ENCODE measurements at places on chromosomes 13 and 19.

- no peak for DNase-seq
Observed at GRCh38 chr19:47487551-47488515, 3.8 kb upstream of the KPTN start.

- DNase-seq: no peak
Observed at GRCh38 chr19:58569191-58569942, 3.8 kb downstream of the MZF1 start.

DNA sequence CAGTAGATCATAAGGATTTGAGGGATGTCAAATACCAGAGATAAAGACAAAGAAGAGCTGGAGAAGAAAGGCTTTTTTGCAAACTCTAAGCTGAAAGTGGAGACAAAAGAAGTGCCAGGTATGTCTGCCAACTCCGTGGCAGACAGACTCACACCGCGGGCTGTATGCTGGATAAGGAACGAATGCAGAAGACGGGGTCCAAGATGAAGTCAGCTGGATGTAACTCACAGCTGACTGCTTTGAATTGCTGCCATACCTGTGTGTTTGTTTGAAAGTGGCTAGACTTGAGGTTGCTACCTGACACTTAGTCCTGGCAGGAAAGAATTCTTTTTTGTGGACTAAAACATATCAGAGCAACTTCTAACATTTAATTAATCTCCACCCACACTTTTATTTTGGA lies 398.8 kb downstream of the DLEU7 start:
- DNase-seq: no peak

DNA sequence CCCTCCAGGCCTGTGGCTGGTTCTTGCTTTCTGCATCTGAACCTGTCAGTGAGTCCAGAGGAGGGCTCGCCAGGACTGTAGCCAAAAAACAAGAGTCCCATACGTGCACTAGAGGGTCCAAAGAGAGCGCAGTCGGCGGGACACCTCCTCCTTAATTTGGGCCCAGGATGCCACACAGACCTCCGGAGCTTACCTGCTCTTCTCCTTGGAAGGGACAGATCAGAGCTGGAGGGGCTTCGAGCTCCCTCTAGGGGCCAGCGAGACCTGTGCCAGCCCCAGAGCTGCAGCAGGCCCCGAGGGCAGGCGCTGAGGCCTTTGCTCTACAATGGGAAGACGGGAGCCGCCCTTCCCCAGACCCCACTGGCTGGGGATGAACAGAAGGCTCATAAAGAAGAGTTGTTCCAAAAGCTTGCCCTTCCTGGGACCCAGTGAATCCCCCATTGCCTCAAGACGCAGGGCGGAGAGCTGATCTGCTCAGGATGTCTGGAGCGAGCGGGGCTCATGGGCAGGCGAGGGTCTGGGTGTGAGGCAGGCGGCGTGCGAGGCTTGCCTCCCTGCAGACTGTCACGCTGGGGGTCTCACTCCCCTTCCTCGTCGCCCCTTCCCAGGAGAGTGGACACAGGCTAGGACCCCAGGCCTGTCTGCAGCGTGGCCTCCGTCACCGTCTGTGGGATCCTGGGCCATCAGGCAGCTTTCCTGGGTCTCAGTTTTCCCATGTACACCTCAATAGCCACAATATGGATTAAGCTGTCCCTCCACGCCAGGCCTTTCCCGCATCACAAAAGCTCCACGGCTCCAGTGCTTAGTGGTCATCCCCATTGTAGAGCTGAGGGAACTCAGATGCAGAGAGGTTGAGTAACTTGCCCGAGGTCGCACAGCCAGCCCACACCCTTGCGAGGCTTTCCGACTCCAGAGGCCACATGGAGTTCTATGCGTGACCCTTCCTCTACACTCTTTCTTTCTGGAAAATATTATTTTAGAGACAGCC lies 46.9 kb upstream of the VSTM2B start:
- DNase-seq: no peak

DNA sequence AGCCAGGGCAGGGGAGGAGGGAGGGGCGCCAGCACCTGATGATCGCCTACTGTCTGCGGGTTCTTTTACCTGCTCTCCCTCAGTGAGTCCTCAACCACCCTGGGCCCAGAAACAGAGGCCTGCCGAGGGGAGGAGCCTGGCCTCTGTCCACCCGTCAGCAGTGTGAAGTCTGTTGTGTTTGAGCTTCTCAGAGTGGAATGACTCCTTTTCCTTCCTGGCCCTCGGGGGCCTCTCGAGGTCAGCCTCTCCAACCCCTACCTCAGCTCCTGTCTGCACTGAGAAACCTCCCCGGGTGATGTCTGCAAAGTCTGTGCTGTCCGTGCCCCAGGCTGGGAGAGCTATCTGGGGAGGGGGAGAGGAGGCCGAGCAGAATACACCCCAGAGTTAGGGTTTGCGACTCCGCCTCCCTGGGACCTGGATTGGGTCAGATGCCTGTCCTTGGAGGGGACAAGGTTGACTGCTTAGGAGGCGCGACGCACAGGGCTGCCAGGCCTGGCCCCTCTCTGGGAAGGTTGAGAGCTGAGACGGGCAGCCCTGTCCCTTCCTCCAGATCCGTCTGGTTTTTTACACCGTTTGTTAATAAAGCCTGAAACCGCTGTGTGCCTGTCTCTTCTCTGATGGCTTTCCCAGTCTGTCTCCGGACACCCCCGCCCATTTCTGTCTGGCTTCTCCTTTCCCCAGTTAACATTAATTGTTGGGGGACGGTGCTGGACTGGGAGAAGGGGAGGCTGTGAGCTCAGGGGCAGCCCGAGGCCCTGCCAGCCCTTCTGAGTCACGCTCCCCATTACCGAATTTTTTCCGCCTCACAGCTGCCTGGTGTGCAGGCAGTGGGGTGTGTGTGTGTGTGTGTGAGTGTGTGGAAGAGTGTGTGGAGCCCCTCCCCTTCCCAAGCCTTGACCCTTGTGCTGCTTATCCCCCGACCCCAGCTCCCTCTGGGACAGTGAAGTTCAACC lies 989 bp upstream of the SSC5D start:
- DNase-seq: peak; percentile 72

GRCh38 chr19:46797881-46798280 lies 9.5 kb upstream of the SLC1A5 start:
- DNase-seq: no peak

GRCh38 chr19:1758231-1758577 lies 4.9 kb downstream of the ONECUT3 start:
- DNase-seq: no peak

GRCh38 chr13:99721606-99722337 lies 220.5 kb downstream of the TM9SF2 start:
- DNase-seq: no peak

DNA sequence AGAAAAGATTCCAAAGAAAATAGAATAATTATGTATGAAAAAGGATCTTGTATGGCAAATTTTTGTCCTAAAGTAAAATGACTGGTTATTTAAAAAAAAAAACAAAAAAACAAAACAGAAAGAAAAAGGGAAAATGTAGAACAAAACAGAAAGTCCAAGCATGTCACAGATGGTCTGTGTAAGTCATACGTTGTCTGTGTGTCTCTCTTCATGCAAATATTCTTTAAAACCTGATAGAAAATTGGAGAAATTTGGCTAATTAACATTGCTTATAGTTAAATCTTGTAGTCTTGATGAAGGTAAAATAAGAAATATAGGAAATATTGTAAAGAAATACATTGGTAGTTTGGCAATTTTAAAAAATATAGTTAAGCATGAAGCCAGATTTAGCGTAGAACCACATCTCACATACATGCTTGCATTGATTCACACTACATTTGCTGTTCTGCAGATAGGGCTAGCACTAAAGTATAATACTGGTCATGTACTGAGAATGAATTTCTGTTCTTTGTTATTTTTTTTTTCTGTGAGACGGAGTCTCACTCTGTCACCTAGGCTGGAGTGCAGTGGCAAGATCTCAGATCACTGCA lies 58.4 kb downstream of the SPRYD7 start:
- no peak for DNase-seq

- no peak for DNase-seq
Observed at GRCh38 chr19:48397263-48398101, 4.0 kb downstream of the GRIN2D start.

- no peak for DNase-seq
Observed at GRCh38 chr13:75271846-75272245, 210.1 kb downstream of the TBC1D4 start.

GRCh38 chr19:3710265-3710812 lies 2.2 kb downstream of the TJP3 start:
- DNase-seq: no peak

DNA sequence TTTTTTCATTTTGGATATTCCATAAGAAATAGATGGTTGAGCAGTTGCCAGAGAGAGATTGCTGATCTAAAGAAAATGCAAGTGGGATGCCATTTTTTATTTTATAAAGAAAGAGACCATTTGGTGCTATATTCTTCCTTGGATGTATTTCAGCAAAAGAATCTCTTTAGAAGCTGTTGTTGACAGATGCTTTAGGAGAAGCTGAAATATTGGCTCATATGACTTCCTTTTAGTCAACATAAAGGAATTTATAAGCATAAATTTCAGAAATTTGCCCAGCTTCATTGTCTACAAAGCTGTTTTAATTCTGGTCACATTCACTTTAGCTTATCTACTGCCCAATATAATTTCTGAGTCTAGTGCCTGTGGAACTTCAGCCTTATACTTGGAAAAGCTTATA lies 36.9 kb downstream of the POLR1D start:
- DNase-seq: no peak

DNA sequence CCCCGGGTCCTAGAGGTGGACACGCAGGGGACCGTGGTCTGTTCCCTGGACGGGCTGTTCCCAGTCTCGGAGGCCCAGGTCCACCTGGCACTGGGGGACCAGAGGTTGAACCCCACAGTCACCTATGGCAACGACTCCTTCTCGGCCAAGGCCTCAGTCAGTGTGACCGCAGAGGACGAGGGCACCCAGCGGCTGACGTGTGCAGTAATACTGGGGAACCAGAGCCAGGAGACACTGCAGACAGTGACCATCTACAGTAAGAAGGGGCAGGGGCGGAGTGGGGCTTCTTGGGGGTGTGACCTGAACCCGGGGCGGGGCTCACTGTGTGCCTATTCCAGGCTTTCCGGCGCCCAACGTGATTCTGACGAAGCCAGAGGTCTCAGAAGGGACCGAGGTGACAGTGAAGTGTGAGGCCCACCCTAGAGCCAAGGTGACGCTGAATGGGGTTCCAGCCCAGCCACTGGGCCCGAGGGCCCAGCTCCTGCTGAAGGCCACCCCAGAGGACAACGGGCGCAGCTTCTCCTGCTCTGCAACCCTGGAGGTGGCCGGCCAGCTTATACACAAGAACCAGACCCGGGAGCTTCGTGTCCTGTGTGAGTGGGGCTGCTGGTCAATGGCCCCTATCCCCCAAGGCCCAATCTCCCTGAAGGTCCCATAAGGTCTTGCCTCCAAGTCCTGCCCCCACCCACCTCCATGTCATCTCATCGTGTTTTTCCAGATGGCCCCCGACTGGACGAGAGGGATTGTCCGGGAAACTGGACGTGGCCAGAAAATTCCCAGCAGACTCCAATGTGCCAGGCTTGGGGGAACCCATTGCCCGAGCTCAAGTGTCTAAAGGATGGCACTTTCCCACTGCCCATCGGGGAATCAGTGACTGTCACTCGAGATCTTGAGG lies 2.4 kb upstream of the ICAM4 start:
- no peak for DNase-seq

- no peak for DNase-seq
Observed at GRCh38 chr13:23418776-23419683, 14.5 kb downstream of the SACS start.

GRCh38 chr19:54201980-54202379 lies 1.3 kb downstream of the RPS9 start:
- no peak for DNase-seq

GRCh38 chr19:3068071-3068470 lies 5.8 kb upstream of the TLE5 start:
- DNase-seq: no peak

GRCh38 chr19:5048727-5049553 lies 80.0 kb downstream of the KDM4B start:
- DNase-seq: no peak

DNA sequence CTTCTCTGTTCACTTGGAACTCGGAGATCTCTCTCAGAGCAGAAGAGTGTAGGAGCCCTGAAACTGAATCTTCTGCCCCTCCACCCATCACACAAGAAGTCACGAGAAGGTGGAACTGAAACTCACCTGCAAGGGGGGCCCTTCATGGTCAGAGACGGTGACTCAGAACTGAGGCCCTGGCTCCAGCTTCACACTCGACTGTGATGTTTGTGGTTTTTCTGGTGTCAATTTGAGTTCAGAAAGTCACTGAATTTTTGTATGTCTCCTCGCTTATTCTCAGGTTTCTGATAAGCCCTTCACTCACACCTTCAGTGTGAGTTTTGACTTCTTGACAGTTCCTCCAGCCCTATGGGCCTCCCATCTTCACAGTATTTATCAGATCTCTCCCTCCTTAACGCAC lies 23.1 kb downstream of the SIGLEC5 start:
- peak; percentile 26 for DNase-seq

- DNase-seq: no peak
Observed at GRCh38 chr19:934197-934840, 8.5 kb downstream of the ARID3A start.

DNA sequence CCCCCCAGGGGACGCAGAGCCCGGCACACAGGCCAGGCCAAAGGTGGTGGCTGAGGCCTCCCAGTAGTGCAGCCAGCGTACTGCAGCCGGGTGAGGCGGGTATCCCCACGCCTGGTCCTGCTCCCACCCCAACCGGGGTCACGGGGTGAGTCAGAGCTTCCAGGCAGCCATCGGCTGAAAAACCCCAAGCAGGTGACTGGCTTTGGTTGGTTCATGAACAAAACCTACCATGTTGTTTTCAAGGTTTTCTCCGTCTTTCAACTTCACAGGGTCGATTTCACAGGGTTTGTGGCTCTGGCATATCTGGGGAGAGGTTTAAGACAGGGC lies 42.1 kb upstream of the C13orf46 start:
- DNase-seq: no peak

DNA sequence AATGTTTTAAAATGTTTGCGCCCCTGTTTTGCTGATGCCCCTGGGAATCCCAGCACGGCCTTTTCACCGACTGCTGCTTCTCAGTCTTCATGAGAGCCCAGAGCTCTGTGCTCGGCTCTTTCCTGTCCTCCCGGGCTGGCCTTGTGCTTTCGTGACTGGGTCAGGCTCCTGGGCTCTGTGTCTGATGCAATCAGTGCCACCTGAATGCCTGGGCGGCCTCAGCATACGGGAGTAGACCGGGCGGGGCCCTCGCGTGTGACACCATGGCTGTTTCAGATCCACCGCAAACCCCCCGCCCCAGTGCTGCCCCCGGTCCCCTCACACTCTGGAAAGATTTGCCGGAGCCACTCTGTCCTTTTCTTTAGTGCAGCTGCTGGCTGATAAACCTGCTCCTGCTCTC lies 21.4 kb downstream of the PABPC3 start:
- no peak for DNase-seq

DNA sequence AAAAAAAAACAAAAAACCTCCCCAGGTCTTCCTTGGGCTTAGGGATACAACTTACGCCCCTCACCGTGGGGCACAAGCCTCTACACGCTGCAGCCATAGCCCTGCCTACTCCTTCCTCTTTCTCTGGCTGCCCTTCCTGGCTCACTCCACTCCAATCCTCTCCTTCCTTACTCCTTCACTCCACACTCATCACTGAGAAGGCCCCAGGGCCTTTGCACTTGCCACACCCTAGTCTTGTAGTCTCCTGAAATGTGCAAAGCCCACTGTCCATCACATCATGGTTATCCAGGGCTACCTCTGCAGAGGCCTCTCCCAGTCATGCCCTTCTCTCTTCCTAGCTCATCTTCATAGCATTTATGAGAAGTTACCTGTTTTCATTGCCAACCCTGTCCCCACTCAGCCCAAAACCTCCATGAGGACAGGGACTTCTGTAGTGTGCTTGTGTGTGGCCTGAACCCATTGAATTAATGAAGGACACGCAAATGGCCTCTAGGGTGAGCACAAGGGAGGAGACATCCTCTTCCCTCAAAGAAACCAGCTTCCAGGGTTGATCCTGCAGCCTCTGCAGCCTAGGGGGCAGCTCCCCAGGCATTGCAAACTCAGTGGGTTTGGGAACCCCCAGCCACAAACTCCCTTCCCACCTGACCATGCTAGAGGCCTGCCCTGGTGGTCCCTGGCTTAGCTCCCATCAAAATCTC lies 7.9 kb upstream of the HSH2D start:
- no peak for DNase-seq
